ENCODE measurements at places on chromosomes 6 and 20.

GRCh38 chr6:37745748-37746147, 48.1 kb upstream of the MDGA1 start:
- DNase-seq, result no peak

DNA sequence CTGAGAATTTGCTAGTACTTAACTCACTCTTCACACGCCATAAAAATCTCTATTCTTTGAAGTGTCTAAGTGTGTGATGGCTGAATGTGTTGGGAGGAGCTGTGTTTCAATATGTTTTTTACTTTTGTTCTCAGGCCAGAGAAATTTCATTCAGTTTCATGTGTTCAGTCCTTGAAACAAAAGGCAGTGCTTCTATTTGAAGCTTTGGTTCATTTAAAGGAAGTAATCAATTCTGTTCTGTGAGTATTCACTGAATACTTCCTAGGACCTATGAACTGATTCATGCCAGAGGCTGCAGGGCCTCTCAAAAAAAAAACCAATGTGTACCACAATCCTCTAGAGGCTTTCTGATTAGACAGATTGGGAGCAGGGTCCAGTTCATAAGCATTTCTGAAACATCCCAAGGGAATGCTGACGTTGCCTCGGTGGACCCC, 12.4 kb upstream of the F13A1 start:
- no peak for DNase-seq

- DNase-seq, result no peak
Measured at GRCh38 chr20:3107464-3108025, 23.0 kb upstream of the AVP start.

DNA sequence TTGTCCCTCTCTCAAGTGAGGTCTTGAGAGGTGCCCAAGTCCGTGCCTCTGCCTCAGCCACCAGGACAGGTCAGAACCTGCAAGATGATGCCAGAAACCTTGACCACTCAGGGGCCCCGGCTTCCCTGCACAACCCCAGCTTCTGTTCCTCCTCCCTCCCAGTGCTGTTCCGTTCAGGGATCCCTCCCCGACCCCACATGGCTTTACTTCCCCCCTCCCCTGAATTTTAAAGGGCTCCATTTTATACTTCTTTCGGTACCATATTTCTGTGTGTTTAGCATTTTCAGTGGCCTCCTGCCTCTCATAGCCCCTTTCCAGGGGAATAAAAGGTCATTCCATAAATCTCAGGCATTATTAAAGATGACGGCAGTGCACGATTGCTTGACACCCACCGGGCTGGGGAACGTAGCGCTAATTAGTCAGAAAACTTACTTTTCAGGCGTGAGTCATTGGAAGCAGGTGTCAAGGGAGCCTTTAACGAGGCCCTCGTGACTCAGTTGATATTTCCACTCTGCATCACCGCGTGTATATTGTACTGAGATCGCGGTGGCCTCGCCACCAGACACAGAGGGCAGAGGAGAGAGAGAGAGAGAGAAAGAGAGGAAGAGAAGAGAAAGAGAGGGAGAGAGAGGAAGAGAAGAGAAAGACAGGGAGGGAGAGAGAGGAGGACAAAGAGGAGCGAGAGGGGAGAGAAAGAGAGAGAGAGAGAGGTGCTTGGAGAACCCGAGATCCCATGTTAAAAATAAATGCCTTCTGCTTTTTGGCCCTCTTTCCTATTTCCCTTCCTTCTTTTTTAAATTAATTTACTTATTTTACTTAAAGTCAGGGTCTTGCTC, 21.3 kb downstream of the KCNG1 start:
- no peak for DNase-seq

- no peak for DNase-seq
Measured at GRCh38 chr6:90229331-90230010, 67.2 kb downstream of the BACH2 start.

DNA sequence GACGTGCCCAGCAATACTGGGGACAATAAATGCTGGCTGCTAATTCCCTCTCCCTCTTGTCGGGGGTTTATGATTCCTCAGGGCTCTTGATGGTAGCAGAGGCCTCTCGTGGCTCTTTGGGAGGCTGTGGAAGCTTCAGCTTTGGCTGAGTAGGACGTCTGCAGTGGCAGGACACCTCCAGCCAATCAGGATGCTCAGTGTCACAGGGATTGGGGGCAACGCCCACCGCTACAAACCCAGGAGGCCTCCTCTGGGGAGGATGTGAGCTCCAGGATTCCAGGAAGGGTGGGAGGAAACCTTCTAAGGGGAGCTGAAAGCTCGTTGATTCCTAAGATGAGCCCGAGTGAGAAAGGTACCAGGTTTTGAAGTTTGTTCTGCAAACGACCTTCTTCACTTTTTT, 19.4 kb downstream of the RSPO4 start:
- no peak for DNase-seq

- no peak for DNase-seq
Measured at GRCh38 chr6:113457198-113457597, 399.9 kb upstream of the MARCKS start.

DNA sequence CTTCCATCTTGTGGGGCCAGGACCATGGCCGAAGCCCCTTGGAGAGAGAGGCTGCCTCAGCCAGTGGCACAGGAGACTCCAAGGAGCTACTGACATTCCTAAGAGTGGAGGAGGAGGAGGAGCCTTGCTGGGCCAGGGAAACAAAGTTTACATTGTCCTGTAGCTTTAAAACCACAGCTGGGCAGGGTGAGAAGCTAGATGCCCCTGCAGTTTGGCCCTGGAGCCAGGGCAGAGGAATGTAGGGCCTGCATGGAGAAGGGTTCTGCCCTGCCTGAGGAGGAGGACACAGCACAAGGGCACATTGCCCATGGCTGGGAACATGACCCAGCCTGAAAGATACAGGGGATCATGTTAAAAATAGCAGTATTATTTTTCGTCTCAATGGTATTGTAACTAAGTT, 37.4 kb downstream of the PLCG1 start:
- no peak for DNase-seq

GRCh38 chr20:35992713-35993335, 24.4 kb downstream of the CNBD2 start:
- no peak for DNase-seq

GRCh38 chr6:153449279-153449678, 318.2 kb upstream of the RGS17 start:
- no peak for DNase-seq
